NCI-H1436 treated with DMSO at 0.1 percent for 48 hours (cell line): ENCODE measurements at places on chromosomes 5 and 9.

DNA sequence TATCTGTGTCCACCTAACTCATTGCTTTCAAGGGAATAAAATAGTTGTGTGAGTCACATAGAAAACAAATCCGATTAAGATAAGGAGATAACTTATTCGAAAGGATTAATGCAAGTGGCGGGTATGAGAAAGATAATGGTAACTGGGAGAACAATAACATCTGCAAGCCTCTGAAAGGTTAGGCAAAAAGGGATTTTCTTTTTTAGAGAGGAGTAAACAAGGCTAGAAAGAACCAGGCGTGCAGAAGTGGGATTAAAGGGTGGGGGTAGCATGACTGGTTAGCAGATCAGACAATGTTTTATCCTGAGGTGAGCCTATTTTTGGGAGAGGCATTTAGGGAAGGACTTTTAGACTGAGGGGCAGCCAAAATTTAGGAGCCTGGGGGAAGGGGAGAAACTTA is 34.7 kb upstream of the JMY start:
- no peak for DNase-seq

DNA sequence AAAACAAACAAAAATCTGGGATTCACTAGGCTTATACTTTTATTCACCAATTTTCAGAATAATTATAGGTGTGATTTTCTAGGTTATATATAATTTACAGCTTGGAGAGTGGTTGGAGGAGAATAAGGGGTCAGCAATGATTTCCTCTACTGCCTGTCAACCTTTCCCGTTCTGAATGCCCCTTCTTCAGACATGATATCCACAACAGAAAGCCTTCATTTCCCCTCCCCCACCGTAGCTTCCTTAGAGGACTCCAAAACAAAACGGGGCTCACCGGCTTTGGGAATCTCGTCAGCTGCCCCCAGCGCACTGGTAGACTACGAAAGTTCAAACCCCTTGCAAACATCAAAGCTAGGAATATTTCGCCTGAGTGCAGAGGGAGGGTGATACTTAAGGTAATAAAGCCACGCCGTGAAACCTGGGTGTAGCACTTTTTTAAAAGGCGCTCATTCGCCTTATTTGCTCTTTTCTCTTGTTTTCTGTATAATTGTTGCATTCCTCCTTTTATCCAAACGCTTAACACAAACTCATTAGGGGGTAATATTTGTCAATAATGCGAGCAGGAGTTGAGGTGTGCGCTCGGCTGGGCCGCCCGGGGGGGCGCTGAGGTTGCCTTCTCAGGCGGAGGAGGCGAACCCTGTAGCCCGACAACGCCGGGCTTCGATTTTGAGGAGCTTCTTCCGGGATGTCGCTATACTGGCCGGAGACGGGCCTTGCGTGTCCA is 2.4 kb downstream of the OTP start:
- no peak for DNase-seq

DNA sequence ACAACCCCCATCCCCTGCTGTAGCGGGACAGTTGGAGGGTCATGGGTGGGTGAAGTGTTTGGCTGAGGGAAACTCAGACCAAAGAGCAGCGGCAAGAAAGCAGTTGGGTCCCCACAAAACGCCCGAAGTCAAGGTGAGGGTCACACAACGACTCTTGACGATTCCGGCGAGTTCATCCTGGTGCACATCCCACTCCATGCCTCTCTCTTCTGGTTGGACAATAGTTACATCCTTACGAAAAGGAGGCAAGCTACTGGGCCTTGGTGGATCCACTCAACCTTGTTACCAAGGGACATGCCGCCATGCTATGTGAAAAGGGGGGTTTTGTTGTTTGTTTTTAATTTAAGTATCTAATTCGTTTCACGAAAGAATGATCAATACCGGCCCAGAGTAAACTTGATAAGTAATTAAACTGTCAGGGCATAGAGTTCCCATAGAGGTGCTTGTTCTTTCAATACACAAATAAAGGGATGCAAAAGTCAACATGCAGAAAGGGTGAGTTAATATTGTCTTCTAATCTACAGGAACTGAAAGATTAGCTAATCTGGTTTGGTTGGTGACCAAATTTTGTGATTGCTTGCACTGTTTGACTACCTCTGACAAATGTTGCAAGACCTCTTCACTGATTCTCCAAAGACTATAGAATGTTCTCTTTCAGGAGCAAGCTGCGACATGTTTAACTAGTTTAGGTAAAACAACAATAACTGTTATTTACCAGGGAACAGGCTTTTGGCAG is 732 bp upstream of the SMIM15 start:
- no peak for DNase-seq

DNA sequence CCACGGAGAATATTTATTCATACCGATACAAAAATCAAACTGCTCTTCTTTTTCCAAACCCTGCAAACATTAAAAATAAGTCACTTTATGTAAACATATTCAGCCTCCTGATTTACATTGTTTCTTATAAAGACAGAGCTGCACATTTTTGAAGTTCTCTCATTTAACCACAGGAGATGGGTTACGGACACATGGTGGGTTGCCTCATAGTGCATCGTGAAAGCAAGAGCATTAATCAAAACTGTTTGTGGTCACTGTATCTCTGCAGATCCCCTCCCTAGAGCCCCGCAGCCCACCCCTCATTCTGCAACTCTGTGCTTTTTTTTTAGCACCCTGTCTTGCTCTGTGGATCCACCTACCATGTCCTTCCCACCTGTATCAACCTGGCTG is 43.3 kb upstream of the EQTN start:
- DNase-seq = no peak

- DNase-seq = no peak
These were observed 88.5 kb upstream of the ANKH start for GRCh38 chr5:14960120-14960462.

DNA sequence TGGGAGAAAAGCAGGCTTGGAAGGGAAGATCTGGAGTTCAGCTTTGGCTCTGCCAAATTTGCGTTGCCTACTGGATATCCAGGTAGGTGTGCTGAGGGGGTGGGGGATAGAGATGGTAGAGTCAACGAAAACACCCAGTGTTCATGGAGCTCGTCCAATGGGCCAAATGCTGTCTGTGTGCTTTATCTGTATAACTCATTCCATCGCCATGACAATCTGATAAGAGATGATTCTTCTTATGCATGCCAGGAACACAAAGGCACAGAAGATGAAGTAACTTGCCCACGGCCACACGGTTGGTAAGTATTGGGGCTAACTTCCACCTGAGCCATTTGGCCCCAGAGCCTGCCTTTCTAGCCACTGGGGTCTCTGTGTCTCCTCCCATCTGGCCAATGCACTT is 53.2 kb downstream of the BOD1 start:
- DNase-seq = no peak

DNA sequence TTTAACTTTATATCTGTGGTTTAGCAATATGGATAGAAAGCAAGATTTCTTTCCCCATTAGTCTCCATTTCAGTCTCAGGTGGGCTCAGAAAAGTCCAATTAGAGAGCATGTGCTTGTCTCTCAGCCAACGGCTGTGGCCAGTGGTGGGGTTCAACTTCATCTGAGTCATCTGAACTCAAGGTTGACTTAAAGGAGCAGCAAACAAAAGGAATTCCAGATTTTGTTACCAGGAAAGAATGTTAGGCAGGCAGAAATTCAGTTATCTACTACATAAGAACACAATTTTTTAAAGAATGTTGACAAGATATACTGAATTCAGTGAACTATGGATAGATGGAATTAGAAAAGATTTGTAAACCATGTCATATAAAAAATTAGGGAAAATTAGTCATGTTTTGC is 784.1 kb downstream of the MAT2B start:
- no peak for DNase-seq

DNA sequence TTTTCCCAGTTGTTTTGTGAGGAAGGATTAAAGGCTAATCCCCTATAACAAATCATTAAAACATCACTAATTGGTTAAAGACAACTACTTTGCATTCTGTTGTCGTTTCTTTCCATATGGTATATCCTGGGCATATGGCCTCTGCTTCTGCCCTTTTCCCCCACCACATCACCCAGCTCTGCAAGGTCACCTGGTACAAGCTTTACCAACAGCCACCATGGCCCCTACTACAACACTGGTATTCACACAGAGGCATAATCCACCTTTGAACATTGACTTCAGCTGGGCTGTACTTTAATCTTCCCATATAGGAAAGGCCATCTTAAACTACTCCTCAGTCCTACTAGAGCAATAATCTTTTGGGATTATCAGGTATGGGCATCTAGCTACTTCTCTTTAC is 866.1 kb downstream of the TLE4 start:
- DNase-seq = no peak

GRCh38 chr5:170266570-170267381 is 30.8 kb downstream of the LCP2 start:
- no peak for DNase-seq

DNA sequence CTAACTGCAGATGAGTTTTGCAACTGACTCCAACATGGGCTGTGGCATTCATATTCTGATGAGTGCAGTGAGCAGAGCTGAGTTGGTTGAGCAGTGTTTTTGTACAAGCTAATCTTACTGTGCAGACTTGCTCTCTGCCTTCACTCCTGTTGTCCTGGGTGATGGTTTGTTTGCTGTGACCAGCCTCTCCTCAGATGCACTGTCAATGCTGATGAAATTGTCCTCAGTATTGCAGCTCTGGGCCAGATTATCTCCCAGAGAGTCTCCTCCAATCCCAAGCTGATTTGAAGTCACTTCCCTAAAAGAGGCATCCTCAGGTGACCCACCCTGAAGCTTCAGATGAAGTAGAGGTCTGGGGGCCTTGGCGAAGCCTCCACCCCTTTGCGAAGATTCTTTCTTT is 581.8 kb downstream of the ACTL7B start:
- DNase-seq = no peak

DNA sequence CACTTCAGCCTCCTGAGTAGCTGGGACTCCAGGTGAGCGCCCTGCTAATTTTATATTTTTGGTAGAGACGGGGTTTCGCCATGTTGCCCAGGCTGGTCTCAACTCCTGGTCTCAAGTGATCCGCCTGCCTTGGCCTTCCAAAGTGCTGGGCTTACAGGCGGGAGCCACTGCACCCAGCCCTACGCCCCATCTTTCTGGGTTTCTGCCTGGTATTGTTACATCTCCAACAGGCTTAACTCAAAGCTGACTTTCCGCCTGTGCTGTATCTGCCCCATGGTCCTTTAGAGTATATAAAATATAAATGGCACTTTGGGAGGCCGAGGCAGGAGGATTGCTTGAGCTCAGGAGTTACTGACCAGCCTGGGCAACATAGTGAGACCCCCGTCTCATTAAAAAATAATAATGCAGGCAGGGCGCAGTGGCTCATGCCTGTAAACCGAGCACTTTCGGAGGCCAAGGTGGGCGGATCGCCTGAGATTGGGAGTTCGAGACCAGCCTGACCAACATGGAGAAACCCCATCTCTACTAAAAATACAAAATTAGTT is 36.5 kb upstream of the GLDC start:
- DNase-seq = no peak

DNA sequence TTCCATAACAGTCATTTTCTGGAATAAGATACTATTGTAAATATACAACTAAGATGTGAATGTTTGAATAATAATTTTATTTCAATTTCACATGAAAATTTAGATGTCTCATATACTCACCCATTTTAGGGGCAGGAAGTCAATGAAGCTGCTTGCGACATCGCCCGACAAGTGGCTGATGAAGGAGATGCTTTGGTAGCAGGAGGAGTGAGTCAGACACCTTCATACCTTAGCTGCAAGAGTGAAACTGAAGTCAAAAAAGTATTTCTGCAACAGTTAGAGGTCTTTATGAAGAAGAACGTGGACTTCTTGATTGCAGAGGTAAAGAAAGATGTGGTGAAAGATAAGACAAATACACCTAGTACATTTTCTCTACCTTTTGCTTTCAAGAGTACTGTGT is 8.6 kb downstream of the BHMT start:
- DNase-seq = no peak

DNA sequence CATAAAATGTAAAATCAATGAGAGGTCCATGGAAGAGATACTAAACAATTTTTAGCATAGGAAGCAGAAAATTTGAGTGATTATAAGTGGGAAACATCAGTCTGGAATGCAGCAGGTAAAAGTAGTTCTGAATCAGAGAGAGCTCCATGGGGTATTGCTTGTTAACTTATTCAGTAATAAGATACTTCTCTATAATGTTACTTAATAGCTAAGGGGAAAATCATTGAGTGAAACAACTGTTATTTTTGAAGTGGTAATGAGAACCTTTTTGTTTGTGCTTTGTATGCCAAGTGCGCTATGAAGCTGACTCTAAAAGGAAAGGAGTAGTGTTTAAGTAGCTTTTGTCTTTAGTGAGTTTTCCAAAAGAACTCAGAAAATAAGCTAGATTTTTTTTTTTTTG is 95.2 kb downstream of the ERBIN start:
- no peak for DNase-seq

- DNase-seq = no peak
These were observed 219.0 kb downstream of the BNC2 start for GRCh38 chr9:16651446-16651964.

DNA sequence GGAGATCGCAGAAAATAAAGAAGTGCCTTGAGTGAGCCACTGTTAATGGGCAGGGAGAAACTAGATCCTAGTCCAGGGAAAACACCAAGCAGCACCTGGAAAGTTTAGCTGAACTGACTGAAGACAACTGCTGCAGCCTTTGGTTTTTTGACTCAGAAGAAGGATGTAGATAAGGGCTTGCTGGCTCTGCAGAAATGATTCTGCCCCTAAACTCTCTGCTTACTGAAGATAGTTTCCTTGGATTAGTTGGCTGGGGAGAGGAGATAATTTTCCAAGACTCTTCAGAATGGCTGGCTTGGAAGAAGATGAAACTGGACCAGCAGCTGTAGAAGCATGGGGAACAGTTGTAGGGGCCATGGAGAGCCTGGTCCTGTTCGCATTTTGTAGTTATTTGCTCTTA is 471.8 kb downstream of the KDM4C start:
- DNase-seq = no peak

GRCh38 chr5:130061746-130062145 is 157.5 kb downstream of the CHSY3 start:
- DNase-seq = no peak

DNA sequence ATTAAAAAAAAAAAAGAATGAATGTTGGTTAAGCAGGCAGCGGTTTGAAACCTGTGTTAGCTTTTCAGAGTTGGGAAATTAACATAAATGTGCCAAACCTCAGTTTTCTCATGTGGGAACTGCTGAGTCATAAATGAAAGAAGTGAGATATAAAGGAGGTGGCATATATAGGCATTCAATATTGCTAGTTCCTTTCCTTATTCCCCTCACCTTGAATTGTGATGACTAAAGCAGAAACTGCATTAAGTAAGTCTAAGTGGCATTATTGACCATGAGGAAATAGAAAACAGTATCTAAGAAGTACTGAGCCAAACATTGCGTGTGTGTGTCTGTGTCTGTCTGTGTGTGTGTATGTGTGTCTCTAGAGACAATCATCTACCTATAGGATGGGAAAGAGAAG is 691.2 kb downstream of the TLR4 start:
- no peak for DNase-seq

DNA sequence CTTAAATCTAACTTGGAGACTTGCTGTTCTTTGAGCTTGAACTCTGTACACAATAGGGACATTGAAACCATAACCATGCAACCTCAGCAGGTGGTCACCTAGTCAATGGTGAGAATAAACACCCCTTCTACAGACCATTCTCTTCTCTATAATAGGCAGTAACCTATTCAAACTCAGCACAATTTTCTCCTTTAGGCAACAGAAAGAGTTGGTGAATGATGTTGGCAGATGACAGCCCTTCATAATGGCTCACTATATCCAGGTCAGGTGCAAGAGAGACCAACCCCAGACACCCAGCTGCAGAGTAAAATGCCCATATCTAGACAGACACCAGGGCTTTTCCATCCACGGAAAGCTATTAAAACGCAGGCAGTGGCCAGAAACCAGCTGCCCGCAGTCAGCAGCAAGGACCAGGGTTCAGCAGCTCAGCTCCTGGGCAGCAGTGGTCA is 106.7 kb downstream of the SERINC5 start:
- DNase-seq = no peak

GRCh38 chr5:27502236-27502635 is 463.9 kb upstream of the CDH9 start:
- DNase-seq = no peak
